ENCODE measurements at places on chromosomes 6 and 20. TPM values are rescaled to one million over a fixed set of nuclear protein-coding genes. Genes with fewer than 3 reads are reported as not detected.

Gene KHDC1L
- polyA plus RNA-seq = not detected

Gene POU5F1
- 9.2 TPM for polyA plus RNA-seq

DNA sequence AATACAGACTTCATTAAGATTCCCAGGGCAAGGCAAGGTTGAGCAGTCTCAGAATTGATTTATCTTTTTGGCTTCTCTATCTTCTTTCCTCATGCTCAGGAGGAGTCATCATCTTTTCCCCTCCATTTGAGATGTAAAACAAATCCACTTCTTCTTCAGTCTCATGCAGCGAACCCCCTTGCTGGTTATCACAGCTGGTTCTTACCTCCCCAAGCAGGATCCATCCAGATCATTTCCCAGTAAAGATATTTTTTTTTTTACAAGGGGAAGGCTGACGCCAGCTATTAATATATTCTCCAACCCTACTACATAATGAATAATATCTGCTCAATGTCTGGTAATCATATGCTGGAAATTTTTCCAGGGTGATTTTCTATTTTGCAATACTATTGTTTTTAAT, 508.9 kb upstream of the NOX3 start:
- no peak for DNase-seq

Gene PM20D2
- 33.6 TPM for polyA plus RNA-seq

DNA sequence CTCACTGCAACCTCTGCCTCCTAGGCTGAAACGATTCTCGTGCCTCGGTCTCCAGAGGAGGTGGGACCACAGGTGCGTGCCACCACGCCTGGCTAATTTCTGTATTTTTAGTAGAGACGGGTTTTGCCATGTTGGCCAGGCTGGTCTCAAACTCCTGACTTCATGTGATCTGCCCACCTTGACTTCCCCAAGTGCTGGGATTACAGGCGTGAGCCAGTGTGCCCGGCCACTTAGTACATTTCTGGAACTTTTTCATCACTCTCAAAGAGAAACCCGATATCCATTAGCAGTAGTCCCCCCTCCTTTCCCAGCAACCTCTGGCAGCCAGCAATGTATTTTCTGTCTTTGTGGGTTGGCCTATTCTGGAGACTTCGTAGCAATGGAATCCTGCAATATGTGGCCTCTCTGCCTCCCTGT, 109.8 kb downstream of the JARID2 start:
- DNase-seq = no peak

GRCh38 chr6:21005816-21006570, 471.7 kb downstream of the CDKAL1 start:
- DNase-seq = no peak

GRCh38 chr20:23060629-23061028, 11.2 kb upstream of the THBD start:
- DNase-seq = no peak

- DNase-seq = no peak
Observed at GRCh38 chr20:57851796-57852195, 142.0 kb upstream of the PMEPA1 start.

- DNase-seq = no peak
Observed at GRCh38 chr6:4364172-4364571, 228.8 kb upstream of the ECI2 start.

DNA sequence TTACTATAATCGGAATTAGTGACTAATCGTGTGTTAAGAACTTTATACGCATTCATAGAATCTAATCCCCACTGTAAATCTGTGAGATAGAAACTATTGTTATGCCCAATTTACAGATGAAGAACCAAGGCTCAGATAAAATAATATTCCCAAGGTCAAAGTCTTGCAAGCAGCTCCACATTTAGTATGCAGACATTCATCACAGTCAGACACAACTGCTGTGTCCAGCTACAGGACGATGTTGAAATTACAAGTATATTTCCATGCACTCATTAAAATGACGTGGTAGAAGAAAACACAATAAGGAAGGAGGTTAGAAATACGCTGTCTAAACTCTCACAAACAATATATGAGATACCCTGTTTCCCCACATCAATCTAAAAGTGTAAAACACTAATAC, 82.5 kb downstream of the PREX1 start:
- DNase-seq = no peak

GRCh38 chr20:25318471-25319240, 70.8 kb downstream of the PYGB start:
- no peak for DNase-seq

Data from renal pelvis (tissue), 12 donors.